CD4-positive, alpha-beta T cell treated with Interleukin-2 at 100 ng/mL for 4 hours (primary cell): ENCODE measurements at places on chromosomes 3 and 15.

DNA sequence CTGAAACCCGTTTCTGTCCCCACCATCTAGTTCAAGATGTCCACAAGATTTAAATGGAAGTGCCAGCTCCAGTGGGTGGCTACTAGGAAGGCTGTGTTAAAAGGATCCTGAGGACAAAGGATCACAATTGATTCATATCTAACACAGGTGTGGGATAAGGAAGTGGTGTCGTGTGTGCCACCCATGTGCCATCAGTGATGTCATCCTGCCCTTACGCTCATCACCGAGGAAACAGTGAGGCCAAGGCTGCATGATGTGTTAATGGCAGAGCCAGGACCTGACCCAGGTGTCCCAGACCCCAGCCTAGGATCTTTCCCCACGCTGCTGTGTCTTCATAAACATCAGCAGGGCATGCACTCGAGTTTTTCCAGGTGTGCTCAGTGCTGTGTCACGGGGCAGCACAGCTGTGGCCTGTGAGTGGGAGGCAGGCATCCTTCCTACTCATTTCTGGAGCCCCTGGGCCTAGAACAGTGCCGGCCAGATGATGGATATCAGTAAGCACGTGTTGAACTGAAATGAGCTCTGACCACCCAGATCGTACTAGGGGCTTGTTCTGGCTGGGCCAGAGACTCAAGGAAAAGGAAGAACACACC is 10.6 kb upstream of the TGM5 start:
- DNase-seq, result no peak

DNA sequence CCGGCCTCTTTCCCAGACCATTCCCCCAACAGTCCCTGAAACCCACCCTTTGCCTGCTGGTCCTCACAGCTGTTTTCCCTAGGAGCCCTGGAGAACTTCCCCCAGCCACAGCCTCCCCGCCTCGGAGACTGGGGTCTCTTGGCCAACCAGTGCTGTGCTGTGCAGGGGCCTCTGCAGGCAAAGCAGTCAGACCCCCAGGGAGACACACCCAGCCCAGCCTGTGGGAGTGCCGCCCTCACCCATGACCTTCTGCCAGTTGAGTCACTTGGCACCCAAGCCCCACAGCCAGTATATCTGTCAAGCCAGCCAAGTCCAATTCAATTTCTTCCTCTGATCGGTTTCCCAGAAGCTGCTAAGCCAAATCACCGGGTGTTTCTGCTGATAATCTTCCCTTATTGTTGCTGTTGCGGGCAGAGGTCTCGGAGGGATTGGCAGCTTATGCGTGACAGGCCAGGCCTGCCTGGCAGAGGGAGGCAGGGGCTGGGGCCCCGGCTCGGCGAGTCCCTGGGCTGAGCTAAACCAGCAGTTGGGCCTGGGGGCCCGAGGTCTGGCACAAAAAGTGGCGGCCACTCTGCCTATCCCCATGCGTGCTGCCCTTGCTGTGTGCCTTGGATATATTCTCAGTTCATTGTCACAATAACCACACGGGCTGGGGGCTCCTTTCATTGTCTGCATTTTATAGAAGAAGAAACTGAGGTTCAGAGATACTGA is 65.6 kb upstream of the SLC6A1 start:
- DNase-seq, result no peak

DNA sequence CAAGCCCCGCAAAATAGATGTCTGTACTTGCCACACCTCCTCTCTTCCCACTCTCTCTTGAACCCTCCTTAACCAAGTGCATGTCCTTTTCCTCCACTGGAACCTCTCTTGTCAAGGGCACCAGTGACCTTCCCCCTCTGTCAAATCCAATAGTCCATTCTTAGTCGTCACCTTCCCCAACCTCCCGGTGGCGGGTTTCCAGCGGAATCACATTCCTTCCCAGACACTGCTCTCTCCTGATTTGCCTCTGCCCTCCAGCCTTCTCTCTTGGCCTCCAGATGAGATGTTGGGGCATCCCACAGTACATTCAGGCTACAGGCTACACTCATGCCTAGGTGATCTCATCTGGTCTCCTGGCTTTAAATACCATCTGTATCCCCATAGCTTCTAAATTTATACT is 31.1 kb downstream of the SCN5A start:
- no peak for DNase-seq

- DNase-seq, result no peak
Measured at GRCh38 chr3:127915115-127915936, at the start of gene KBTBD12. KBTBD12 (plus strand) TSS chr3:127915232; CDS start chr3:127923062, 7,830 bp downstream.

- no peak for DNase-seq
Measured at GRCh38 chr3:151859905-151860304, 13.5 kb upstream of the SUCNR1 start.

- no peak for DNase-seq
Measured at GRCh38 chr3:95508124-95508523, 1306.3 kb upstream of the EPHA6 start.

- DNase-seq, result no peak
Measured at GRCh38 chr3:113166719-113167492, 44.5 kb upstream of the BOC start.

DNA sequence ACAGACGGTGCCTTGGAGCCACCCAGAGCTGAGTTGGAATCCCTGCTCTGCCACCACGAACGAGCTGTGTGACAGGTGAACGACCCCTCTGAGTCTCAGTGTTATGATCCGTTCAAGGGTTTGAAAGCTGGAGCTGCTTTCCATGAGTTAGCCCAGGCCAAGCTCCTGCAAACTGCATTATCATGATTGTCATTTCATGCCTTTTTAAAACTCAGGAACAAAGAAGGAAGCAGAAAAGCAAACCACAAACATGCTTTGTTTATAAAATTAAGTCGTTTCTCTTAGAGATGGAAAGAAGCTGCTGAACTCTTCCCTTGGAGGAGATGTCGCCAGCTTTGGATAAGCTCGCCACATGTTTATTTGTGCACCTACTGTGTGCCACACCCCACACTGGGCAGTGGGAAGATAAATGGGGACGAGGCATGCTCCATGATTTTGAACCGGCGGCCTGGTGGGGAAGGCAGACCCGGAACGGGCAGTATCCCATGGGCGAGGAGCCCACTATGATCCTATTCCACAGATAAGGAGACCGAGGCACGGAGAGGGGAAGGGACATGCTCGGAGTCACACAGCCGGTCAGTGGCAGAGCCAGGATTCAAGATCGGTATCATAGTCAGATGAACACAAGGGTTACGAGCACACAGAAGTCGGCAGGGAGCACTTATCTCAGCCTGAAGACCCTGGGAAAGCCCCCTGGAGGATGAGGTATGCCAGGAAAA is 15.9 kb downstream of the HRH1 start:
- DNase-seq, result no peak

- DNase-seq, result peak; percentile 5
Measured at GRCh38 chr3:17740721-17741141, 1.7 kb downstream of the TBC1D5 start.

- no peak for DNase-seq
Measured at GRCh38 chr3:103082501-103082900, 647.7 kb downstream of the ZPLD1 start.

- no peak for DNase-seq
Measured at GRCh38 chr3:11195721-11196332, 41.5 kb downstream of the HRH1 start.

DNA sequence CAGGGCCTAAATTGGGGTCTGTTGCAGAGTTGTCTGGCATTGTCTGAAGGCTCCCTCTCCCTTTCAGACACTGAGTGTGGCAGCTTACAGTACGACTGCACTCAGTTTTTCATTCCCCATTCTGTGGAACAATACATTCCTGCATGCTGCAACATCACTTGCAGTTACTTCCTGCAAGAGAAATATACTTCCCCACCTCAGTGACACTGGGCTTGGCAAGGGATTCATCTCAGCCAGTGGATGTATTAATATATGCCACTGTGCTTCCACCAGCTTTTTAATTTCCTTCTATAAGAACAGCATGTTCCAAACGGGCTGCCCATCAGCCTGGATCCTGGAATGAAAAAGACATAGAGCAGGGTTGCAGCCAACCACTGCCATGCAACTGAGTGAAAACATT is 23.1 kb downstream of the B3GALNT1 start:
- DNase-seq, result no peak
